ENCODE measurements at places on chromosomes 12 and 14.

- no peak for DNase-seq
Observed at GRCh38 chr14:34270361-34270760, 191.7 kb downstream of the SPTSSA start.

DNA sequence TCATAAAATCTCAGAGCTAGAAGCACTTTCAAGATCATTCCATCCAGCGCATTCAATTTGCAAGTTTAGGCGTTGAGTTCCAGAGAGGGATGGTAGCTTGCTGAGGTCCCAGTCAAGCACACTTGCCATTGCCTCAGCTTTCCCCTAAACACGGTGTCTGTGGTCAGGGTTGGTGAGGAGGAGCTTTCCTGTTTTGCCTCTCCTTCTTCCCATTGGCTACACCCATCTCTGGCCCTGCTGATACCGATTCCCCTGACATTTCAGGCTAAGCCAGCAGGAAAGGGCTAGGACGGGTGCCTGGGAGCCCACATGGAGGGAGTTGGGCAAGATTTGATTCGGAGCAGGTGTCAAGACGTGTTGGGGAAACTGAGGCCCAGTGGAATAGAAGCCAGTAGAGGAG lies 9.1 kb downstream of the NFATC4 start:
- no peak for DNase-seq

GRCh38 chr14:74265301-74265965 lies 26.2 kb downstream of the VSX2 start:
- DNase-seq, result no peak

DNA sequence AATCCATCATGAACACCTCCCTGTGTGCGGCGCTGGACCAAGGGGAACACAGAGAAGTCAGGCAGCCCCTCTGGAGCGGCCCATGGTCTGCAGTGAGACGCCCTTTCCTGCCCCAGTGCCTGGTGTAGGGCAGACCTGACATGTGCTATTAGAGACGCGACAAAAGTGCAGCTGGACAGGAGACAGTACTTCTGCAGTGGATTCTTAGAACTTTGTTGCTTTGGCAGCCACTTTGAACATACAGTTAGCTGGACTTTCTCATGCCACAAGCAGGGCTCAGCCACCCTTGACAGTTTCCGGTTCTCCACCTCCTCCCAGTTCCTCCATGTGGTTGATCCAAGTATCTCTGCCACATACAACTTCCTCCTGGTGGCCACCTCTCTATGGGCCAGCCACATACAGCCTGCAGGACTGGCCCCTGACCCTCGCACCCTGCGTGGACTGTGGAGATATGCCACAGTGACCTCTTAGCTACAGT lies 45.9 kb downstream of the LGMN start:
- no peak for DNase-seq

DNA sequence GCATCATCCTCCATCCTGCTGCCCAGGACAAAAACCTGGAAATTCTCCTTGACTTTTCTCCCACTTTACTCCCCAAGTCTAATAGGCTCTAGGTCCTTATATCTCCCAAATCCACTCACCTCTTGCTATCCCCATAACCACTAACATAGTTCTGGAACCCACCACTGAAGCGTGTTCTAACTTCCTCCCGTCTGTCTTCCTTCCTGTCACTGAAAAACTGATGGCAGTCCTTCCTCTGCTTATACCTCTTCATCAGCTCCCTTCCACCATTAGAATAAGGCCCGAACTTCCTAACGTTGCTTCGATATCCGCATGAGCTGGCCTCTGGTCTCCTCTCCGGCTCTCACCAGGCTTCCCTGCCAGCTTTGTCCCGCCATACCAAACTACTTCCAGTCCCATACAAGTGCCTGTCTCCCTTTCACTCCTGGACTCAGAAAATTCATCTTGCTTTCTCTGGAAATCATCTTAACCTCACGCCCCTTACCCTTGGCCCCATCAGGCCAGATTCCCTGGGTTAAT lies 63.0 kb upstream of the BCL2L14 start:
- no peak for DNase-seq

DNA sequence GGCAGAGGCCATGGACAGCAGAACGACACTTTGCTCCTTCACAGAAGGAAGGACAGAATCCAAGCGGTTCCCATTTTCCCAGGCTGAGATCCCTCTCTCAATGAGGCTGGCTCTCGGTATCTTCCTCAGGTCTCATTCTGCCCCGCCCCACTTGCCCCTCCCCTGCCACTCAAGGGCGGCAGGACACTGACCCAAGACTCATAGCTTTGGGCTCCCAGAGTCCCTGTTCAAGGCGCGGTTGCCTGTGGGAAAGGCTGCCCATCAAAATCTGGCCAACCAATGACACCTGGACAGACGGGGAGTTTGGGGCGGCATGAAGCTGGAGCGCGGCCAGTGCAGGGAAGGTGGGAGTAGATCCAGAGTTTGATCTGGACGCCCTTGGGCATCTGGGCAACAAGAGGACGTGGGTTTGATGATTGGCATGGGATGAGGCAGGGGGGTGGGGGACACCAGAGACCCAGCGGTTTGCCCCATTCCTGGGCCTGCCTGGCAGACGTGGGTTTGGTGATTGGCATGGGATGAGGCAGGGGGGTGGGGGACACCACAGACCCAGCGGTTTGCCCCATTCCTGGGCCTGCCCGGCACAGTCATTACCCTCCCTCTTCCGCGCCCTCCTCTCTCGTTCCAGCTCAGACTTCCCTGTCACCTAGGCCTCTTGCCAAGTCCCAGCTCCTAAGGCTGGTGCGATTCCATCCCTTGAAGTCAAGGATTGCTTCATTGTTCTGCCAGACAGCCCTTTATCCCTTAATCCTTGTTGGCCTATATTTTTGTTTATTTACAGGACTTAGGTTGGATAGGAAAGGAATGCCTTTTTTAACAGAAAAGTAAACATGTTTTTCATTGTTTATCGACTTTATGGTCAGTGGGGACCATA lies 92.1 kb downstream of the NINJ2 start:
- peak; percentile 75 for DNase-seq

DNA sequence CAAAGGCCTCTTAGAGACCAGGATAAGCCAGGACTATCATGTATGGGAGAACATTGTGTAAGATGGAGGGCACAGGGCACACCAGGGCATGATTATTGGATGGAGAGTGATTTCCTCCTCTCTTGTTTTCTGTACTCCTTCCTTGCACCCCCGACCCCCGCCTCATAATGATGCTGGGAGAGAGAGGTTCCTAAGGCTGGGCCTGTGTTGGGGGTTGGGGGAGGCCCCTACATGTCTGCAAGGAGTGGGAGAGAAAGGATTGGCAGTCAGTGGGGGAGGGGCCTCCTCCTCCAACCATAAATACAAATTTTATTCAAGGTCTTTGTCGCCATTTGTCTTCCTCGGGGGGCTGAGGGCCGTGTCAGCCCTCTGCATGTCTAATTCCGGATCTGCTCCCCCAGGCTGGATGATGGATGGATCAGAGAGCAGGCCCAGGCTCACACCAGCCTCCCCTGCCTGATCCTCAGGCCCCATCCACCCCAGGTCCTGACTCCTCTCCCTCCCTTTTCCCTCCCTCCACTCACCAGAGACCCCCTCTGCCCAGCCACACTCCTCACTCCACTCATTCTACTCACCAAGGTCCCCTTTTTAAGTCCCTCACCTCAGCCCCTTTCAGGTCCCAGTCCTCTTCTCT lies 2.0 kb upstream of the C1QL4 start:
- DNase-seq, result no peak

DNA sequence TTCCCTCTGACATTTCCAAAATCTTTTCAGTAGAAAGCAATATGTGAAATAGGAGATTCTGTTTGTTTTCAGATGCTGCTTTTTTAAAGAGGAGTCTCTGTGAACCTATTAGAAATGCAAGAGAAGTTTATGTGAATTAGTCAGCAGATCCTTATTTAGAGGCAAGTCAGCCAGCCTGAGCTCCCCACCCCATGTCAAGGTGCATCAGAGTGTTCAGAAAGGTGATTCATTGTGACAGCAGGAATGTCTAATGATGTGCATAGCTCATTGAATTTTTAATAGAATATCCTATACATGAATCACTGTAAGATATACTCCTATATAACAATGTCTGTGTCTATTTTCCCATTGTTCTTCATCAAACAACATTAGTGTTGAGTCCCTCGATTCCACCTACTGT lies 1222.4 kb upstream of the USP15 start:
- no peak for DNase-seq

GRCh38 chr14:80212023-80212397 lies 706 bp upstream of the DIO2 start:
- no peak for DNase-seq

- no peak for DNase-seq
Observed at GRCh38 chr14:54789781-54790480, 112.7 kb downstream of the GCH1 start.

DNA sequence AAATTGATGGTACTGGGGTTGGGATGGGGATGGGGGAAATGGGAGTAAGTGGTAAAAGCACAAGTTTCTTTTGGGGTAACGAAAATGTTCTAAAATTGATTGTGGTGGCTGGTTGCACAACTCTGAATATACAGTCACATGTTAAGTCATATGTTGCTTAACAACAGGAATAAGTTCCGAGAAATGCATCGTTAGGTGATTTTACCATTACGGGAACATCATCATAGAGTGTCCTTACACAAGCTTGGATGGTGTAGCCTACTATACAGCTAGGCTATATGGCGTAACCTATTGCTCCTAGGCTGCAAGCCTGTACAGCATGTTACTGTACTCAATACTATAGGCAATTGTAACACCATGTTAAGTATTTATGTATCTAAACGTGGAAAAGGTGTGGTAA lies 31.0 kb downstream of the ITGA7 start:
- no peak for DNase-seq

DNA sequence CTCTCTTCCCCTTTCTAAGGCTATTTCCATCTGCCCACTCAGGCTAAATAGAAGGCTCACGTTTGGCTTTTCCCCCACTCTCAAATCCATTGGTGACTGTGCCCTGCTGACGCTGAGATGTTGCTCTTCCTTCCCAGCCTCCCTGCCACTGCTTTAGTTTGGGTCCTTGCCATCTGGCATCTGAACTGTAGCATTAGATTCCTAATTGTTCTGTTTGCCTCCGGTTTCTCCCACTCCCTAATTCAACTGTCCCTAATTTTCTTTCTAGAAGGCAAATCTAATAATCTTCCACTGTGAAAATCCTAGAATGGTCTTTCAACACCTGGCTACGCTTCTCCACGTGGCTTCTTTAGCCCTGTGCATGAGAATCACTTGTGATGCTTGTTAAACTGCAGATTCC lies 37.6 kb upstream of the SMOC1 start:
- DNase-seq, result no peak

DNA sequence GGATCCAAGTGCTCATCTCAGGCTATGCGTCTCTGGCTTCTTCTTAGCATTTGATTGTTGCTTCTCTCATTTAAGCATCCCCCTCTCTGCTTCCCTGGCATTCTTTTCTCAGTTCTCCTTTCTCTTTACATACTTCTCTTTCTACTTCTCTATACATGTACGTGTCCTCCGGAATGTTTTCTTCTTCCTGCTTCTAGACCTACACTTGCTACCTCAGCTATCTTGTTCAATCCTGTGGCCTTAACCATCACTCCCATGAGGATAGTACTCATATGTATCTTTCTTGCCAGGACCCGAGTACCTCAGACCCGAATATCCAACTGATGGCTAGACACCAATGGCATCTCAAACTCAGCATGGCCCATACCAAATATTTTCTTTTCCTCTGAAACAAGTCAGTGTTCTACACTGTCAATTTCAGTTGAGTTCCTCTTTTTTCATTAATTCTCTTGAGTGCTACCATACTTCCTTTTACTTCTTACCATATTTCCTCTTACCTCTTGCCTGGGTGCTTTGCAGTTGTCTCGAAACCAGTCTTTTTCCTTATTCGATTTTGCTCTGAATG lies 115.1 kb upstream of the SLC38A2 start:
- DNase-seq, result no peak

DNA sequence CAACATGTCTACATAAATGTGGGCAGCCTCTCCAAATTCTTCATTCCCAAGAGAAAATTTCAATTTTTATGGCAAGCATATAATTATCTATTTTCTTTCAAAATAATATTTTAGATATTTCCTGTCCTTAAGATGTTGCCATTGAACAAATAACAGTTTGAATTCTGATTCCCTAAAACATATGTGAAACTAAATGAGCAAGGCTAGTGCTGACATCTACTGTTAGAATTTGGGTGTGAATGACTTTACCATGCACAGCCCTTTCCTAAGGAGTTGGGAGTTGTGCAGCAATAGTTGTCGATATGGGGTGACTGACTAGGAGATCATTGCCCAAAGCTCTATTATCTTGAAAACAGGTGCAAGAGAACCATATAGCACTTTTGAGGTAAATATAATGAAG lies 108.2 kb upstream of the SLC38A4 start:
- DNase-seq, result no peak

DNA sequence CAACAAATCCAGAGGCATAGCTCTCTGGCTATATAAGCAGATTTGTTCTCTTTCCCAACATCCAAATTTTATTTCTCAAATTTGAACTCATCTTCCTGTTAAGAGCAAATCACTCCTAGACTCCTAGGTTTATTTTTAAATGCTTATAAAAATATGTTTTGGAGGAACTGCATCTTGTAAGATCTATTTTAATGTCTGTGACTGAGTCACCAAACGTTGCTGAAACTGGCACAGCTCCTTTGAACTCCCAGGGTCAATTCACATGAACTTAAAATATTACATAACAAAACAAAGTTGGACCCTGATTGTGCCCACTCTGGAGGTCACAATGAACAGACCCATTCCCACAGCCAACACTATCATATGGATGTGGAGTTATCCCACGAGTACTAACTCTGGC lies 23.9 kb downstream of the ANAPC7 start:
- no peak for DNase-seq

- DNase-seq, result peak; percentile 85
Observed at GRCh38 chr12:76866726-76867125, 12.1 kb downstream of the CSRP2 start.

GRCh38 chr12:56991319-56992246 lies 14.8 kb downstream of the ZBTB39 start:
- DNase-seq, result no peak

- no peak for DNase-seq
Observed at GRCh38 chr12:26434299-26435068, 239.1 kb downstream of the SSPN start.

DNA sequence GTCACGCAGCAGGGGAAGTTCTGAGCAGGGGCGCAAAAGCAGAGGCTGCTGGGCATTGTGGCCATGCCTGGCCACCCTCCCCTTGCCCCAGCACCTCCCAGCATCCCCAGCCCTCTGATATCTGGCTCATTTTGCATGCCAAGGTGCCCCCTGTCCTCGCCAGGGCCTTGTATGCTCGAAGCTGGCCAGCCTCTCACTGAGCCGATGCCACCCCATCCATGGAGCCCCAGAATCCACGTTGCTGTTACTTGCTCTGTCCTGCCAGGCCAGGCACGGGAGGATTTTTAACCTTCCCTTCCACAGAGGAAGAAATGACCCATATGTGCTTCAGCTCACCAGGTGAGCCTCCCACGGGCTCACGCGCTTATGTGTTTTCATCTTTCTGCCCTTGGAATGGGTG lies 413.4 kb downstream of the BCL11B start:
- DNase-seq, result no peak

- no peak for DNase-seq
Observed at GRCh38 chr14:59309291-59309900, 120.9 kb downstream of the DAAM1 start.

DNA sequence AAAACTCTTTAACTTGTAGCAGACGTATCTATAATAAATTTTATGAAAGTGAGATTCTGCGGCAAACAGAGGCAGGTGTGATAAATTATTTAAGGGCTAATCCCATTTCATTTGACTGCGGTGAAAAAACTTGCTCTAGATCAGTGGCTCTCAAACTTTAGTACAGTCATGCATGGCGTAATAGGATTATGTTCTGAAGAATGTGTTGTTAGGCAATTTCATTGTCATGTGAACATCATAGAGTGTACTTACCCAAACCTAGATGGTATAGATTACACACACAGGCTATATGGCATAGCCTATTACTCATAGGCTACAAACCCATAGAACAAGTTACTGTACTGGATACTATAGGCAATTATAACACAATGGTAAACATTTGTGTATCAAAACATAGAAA lies 83.7 kb downstream of the HEATR5A start:
- DNase-seq, result no peak

Data from left hindlimb (tissue), 1 donor.